ENCODE measurements at places on chromosomes 5 and 9. TPM values are rescaled to one million over a fixed set of nuclear protein-coding genes. Genes with fewer than 3 reads are reported as not detected.

The CARD9 gene
- total RNA-seq = 3.2 TPM

DNA sequence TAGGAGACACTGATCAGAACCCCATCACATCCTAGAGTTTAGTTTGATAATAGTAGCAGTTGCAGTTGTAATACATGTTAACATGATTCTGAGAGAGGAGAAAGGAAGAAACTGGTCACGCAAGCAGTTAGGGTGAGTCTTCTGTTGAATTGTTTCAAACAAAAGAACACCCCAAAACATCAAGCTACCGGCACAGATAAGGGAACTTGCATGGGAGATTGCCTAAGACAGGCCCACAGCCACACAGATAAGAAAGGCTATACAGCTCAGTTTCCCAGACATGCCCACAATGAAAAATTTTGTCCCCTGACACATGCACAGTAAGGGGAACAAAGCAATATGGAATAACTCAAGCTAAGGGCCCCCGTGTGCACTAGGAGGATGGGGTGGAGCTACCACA, 15.9 kb downstream of the HSPB3 start:
- DNase-seq = no peak

DNA sequence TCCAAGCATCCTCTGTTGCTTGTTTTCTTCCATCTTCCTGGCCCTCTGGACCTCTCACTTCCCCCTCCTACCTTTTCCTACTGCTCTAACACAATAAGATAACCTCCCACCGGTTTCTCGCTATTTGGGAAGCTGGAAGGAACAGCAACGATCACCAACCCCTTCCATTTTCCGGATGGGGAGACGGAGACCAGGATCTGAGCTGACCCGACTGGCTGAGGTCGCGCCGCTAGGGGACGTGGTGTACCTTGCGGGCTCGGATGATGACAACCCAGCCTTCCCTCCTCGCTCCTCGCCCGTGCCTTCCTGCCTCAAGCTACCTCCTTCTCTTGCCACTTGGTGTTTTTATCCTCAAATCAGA, 1.9 kb downstream of the LPAR1 start:
- DNase-seq = no peak

The PCDHGB1 gene
- 5.7 TPM for total RNA-seq

The CDK5RAP2 gene
- 31.9 TPM for total RNA-seq

The ELAVL2 gene
- total RNA-seq = 14.8 TPM

DNA sequence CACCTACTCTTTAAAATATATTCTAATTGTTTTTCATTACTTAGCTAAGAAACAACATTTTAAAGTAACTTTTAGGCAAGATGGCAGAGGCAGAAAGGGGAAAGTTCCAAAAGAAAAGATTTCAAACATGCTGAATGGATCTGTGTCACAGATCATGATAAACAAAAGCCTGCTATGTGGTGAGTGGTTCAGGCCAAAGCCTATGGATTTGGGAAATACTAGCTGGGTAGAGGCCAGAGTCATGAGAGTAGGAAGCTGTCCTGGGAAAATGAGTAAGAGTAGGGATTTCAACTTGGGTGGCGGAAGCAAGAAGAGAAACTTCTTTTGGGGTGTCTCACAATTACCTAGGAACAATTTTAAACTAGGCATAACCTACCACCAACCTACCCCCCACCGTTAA, 68.7 kb upstream of the GRHPR start:
- DNase-seq = no peak

DNA sequence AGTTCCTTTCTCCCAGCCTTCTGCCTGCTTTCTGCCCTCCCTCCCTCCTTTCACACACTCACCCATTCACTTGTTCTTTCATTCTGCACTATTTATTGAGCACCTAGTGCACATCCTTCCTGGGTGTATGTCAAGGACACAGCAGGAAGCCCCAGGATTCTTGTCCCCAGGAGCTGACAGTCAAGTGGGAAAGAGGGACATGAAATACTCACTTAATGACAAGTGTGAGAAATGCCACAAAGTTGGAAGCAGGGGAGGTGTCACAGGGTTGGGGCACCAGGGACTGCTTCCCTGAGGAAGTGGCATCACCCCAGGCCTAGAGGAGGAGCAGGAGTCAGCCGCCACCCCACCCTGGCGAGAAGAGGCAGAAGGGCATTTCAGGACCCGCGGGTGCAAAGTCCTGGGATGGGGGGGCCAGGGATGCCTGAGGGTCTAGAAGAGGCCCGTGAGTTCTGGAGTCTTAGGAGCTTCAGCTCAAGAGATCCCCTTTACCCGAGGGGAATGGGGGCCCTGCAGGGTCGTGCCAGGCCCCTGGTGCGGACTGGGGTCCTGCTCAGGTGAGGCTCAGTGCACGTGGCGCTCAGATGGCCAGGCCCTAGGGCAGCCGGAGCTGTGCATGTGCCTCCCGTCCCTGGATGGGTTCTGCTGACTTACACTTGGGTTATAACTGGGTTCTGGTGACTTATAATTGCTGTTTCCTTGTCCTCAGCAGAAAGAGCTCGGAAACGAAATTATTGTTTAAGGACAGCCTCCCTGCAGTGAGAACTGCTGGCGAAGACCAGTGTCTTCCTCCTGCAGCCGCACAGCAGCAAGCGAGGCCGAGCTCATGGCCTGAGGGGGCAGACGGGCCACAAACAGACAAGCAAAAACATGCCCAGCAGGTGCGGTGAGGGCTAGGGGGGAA, 16.9 kb upstream of the LAMC3 start:
- DNase-seq = no peak

DNA sequence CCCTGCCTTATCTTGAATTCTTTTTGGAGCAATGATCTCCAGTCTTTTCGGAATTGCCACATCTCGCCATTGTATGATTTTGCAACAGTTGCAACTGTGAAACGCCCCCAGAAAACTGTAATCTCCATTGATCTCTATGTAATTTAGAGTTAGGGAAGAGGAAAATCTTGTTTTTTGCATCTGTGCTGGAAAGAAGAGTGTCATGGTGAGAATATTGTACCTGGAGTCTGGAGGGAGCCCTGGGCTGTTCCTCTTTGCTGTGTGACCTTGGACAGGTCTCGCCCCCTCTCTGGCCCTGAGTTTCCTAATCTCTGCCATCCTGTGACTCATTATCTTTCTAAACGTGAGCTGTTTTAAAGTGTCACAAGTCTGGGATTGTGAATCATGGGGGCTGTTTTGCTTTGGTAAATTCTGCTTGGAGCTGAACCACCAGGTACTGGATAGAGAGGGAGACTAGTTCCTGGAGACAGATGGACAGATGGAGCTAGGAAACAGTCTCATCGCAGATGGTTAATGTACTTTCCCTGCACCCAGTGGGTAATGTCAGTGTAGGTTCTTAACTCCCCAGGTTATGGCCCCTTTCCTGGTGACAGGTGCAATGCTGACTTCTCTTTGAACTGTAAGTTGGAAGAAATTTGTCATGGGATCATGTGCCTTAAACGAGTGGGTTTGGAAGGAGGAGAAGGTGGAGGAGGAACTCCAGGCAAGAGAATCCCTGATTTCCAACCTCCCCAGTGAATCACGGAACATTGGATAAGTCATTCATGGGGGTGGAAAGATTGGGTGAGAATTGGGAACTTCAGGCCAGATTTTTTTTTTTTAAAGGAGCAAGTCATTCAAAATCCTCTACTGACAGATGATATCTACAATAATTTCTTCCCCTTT, 19.6 kb downstream of the PPARGC1B start:
- no peak for DNase-seq

DNA sequence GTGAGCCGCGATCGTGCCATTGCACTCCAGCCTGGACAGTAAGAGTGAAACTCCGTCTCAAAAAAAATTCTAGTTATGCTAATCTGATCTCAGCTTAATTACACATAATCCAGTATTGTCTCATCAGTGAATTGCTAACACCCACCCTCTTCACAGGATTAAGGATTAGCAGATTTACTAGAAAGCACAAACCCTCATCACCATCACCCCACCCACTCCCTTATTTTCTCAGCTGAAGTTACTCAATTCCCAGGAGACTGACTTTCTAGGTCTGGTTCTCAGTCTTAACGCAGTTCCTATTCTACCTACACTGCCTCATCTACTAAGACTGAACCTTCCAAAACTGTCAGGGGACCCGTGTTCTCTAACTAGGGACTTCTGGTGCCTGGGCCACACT, 9.0 kb downstream of the TOR1B start:
- DNase-seq = no peak

The CDC14B gene
- total RNA-seq = 27.8 TPM

- DNase-seq = no peak
Measured at GRCh38 chr9:108150736-108151586, 661.4 kb upstream of the KLF4 start.

DNA sequence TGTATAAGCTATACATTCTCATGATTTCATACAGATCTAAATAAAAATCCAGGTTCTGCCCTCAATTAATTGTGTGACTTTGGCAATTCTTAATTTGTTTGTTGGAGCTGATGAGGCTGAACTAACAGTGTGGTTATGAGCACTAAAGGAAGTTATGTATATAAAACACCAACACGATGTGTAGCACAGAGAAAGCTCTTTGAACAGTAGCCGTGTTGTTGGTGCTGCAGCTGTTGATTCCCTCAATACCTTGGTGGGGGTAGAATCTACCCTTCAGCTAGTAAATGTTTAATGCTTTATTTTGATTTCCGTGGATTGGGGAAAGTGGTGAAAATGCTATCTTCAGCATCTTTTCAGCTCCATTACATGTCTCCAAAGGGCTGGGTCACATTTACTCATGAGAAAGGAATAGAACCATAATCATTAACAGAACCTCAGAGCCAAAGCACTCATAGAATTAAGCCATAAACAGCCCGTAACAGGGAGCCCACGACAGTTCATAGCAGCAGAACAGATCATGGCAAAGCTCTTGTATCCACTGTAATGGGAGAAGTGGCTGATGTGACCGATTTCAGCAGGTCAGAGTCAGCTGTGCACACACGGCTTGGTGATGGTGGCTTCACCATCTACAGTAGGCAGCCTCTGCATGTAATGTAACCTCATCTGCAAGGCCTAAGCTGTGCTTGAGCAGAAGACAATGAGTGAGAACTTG, 332.7 kb downstream of the DIRAS2 start:
- no peak for DNase-seq

- DNase-seq = no peak
Measured at GRCh38 chr9:123860603-123861002, 69.3 kb downstream of the DENND1A start.

The PCDHGA11 gene
- 12.5 TPM for total RNA-seq

The SEMA6A gene
- 54.0 TPM for total RNA-seq

DNA sequence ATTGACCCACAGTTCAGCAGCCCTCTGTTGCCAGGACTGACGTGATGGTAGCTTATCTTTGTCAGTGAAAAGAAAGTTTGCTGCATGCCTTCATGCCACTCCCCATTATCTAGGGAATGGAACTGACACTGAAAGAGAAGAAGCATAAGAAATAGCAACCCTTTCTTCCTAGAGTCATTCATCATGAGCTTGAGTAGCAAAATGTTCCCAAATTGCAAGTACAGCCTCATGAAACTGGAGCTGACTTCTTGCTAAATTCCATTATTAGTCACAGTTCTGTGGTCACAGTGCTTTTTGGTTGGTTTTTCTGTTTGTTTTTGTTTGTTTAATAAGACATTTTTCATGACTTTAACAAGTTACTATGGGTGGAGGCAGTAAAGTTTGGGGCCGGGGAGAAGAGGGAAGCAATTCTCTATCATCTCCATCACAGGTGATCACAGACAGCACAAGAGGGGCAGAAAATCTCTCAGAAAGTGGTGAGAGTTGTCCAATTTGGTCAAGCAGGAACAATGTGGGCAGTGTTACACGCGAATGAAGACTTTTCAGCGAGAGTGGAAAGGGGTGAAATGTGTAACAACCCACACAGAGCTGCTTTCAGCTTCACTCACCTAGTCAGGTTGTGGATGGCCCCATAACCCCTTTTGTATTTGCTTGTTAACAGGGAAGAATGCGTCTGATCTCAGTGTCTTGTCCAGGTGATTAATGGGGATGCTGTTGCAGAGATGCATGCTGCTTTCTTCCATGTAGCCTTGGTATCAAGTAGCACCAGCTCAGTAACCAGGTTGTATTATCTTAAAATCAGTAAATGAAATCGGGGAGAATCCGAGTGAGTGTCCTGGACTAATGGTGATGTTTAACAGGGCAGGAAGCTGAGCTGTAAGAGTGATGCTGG, 440.4 kb downstream of the DMRT2 start:
- DNase-seq = no peak

The CD274 gene
- total RNA-seq = 2.4 TPM

The ZNF608 gene
- 23.7 TPM for total RNA-seq

DNA sequence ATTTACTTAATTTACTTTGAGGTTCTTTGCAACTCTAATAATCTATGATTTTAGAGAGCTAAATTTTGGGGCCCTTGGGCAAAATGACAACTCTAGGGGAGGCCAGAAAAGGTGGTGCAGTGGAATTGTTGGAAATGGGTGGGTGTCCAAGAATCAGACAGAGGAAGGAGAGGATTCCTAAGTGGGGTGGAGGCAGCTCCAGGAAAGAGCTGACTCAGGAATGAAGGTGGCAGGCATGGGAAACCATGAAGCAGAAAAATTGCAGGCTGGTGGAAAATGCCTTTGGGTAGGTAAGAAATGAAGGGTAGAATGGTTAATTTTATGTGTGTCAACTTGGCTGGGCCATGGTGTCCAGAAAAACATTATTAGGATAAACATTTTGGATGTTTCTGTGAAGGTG, 248.5 kb upstream of the TUT7 start:
- DNase-seq = no peak

The RBM27 gene
- total RNA-seq = 52.3 TPM

DNA sequence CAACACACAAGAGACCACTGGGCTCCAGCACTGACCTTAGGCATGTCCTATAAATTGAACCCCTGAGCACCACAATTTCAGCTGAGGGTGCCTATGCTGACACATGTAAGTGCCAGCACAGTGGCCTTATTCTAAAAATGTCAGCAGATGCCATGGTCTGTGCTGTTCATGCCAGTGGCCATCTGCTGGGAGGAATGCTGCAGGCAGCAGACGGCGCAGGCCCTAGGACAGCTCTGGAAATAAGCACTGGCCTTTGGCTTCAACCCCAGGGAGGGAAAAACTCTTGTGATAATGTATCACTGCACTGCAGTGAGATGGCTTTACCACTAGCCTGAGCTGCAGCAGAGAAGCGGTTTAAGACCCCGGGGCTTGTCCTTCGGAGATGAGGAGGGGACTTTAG, 98.5 kb downstream of the SYK start:
- DNase-seq = no peak

GRCh38 chr9:72476617-72477437, 44.6 kb upstream of the TMC1 start:
- DNase-seq = no peak

DNA sequence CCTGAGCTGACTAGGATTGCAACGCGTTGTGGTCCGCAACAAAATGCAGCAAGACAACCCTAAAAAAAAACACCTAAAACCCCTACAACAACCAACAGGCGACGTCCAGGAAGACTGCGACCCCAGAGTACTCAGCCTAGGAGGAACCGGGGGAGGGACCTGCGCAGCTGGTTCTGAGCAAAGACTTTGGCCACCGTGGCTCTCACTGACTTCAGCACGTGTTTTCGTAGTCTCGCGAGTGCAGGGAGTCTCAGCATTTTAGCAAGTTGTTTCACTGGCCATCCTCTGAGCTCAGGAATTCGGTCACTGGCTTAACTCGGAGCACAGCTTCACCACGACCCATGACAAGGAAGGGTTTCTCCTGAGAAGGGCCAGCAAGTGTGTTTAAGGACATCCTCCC, 8.6 kb upstream of the ZDHHC11 start:
- no peak for DNase-seq

The BAG1 gene
- total RNA-seq = 46.8 TPM

The TRAF1 gene
- total RNA-seq = 4.5 TPM

All from urinary bladder (tissue), 4 donors.